Inflammatory macrophage (primary cell): ENCODE measurements at places on chromosomes 12 and 14.
A peak's percentile ranks its signal among the peaks of the same experiment; 100 is the strongest.

- DNase-seq = peak; percentile 31
Measured at GRCh38 chr12:6697584-6698351, 2.8 kb downstream of the PIANP start.

- no peak for DNase-seq
Measured at GRCh38 chr12:93622485-93622884, 50.0 kb downstream of the SOCS2 start.

DNA sequence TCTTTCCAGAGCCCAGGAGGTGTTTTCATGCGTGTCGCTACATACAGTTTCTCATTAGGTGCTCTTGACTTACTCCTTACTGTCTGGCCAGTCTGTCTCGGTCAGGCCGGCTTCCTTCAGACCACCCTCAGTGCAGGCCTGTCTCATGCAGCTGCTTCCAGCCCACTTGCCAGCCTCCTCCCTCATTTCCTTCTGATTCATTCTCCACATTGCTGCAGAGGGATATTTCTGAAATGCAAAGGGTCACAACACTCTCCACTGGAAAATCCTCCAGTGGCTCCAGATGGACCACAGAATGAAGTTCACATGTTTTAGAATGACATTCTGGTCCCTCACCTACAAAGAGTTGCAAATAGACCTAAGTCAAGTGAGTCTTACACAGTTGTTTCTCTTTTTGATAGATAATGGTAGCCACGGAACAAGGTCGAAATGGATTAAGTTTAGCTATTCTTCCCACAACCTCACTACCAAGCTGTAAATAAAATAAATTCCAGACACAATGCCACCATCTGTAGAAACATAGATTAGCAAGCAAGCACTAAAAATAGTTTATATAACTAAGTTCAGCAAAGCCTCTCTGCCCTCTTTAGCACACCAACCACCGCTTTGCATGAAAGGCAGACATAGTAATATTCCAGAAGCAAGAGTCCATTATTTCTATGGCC, 146.9 kb downstream of the ESR2 start:
- no peak for DNase-seq

DNA sequence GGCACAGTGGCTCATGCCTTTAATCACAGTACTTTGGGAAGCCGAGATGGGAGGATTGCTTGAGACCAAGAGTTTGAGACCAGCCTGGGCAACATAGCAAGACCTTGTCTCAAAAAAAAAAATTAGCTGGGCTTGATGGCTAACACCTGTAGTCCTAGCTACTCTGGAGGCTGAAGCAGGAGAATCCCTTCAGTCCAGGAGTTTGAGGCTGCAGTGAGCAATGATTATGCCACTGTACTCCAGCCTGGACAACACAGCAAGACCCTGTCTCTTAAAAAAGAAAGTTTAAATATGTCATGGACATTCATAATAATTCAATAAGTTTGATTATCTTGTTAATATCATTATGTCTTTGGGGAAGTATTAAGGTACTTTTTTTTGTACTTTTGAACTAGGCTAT, 38.9 kb downstream of the KIAA0586 start:
- no peak for DNase-seq

- no peak for DNase-seq
Measured at GRCh38 chr12:79274501-79275064, 410.0 kb downstream of the SYT1 start.

GRCh38 chr12:26636710-26637328, 196.2 kb downstream of the ITPR2 start:
- DNase-seq = no peak

- peak; percentile 64 for DNase-seq
Measured at GRCh38 chr12:93137656-93138612, 208.8 kb upstream of the EEA1 start.

- DNase-seq = no peak
Measured at GRCh38 chr12:60119327-60119726, 523.5 kb downstream of the SLC16A7 start.

- DNase-seq = no peak
Measured at GRCh38 chr14:61812347-61813095, 50.3 kb downstream of the SNAPC1 start.

DNA sequence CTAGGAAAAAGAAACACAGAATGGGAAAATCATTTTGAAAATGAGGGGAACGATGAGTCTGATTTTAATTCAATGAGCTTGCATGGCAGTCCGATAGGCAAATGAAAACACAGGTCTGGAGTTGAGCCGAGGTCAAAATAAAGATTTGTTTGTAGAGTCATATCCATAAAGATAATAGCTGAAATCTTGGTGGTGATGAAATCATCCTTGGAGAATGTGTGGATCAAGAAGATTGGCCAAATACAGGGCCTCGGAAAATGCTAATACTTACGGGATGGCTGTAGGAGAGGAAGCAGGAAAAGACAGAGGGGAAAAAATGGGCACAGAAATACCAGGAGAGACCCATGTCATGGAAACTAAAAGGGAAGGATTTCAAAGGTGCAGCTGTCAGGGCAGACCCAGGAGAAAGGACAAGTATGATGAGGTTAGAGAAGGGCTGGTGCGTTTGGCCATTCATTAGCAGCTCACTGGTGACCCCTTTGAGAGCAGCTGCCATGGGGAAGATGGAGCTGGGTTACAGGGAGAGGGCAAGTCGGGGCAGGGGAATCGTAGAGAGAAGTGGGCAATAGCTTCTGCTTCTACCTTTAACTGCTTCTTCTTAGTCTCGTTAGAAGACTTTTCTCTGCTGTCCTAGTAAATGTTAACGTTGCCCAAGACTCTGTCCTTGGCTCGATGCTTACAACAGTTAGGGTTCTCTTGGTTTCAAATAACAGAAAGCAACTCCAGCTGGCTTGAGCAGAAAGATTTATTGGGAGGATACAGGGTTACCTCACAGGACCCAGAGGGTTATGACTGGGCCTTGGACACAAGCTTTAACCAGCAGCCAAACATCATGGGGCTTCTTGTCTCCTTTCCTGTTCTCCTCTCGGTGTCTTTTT, 161.8 kb downstream of the EFCAB11 start:
- no peak for DNase-seq

DNA sequence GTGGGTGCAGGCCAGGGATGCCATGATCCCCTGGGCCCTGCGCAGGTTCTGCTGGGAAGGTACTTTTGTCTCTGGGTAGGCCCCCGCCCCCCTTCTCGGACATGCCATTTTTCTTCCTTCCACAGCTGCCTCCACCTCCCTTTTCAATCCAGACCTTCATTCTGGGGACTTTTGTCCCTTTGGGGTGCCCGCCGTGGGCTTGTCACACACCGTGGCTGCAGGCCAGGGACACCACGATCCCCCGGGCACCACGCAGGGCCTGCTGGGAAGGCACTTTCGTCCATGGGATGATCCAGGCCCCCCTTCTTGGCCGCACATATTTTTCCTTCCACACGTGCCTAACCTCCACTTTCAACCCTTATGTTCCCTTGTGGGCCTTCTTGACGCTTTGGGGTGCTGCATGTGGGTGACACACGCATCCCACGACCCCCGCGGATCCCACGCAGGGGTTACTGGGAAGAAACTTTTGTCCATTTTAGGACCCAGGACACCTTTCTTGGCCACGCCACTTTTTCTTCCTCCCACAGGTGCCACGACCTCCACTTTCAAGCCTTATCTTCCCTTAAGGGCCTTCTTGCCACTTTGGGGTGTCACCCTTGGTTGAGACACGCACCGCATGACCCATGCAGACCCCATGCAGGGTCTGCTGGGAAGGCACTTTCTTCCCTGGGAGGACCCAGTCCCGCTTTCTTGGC, 272.5 kb downstream of the ALG10 start:
- no peak for DNase-seq

DNA sequence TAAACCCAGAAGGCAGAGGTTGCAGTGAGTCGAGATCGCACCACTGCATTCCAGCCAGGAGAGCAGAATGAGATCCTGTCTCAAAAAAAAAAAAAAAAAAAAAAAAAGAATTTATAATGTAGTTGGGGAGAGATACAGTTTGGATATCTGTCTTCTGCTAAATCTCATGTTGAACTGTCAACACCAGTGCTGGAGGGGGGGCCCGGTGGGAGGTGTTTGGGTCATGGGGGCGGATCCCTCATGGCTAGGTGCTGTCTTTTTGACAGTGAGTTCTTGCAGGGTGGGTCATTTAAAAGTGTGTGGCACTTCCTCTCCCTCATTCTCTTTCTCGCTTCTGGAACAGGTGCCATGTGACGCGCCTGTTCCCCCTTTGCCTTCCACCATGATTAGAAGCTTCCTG, 32.8 kb downstream of the CLIP1 start:
- DNase-seq = no peak

DNA sequence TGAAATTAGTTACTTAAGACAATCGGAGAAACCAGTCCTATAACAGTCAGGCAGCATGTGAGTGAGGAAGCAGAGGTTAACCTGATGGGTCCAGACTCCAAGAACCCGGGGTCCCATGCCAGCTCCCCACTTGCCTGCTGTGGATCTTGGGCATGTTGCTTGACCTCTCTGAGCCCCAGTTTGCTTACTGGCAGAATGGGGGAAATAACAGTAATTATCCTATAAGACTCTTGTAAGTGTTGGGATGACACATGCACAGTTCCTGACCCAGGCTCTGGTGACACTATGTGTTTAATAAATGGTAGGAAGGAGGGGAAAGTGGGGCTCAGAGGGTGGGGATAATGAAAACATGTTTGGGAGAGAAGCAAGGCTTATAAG, 56.8 kb downstream of the RPH3A start:
- no peak for DNase-seq

- DNase-seq = no peak
Measured at GRCh38 chr12:132593521-132593920, 16.9 kb downstream of the LRCOL1 start.

GRCh38 chr12:6820166-6820565, 1.5 kb upstream of the GPR162 start:
- DNase-seq = no peak

DNA sequence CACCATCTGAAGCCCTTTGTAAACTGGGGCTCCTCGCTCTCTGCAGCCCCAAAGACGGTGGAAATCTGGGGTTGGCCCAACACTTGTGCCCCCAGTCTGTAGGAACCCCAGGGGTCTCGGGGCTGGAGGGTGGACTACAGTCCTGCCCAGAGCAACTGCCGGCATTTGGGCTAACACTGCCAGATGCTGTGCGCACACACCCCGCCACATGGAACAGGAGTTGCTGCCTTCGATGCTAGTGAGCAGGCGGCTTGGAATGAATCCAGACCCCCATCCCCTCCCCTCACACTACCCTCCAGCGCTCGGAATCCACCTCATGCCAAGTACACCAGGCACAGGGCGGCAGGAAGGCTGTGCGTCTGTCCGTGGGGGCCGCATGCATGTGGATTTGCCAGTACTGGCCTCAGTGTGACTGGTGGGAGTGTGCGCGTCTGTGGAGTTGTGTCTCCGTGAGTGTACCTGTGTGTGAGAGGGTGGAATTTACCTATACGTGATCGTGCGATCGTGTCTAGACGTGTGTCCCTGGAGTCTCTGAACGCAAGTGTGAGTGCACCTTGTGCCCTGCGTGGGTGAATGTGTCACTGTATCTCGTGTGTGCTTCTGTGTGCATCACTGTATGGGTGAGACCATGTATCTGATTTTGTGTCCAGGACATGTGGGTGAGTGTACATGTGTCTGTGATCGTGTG, 5.1 kb downstream of the LHX5 start:
- no peak for DNase-seq

DNA sequence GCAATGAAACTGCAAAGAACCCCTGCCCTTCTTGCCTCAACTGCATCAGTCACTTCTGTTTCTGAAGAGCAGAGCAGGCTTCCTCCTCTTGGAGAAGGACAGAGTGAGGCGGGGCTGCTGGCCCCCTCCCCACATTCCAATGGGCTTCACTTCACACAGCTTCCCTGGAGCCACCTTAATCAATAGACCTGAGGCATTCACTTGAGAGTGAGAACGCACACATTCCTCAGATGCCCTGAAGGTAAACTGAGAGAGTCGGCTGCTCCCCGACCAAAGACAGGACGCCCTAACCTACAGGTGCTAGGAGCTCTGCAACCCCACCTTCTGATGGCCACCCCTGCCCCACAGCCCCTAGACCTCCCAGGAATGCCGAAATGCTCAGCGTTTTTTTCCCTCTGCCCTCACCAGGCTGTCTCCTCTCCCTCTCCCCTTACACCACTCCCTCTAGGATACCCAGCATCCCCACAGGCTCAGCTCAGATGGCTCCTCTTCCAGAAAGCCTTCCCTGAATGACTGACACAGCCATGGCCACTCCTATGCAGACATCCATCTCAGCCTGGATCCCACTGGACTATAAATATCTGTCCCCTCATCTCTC, 31.1 kb downstream of the SYNE3 start:
- DNase-seq = no peak

GRCh38 chr12:121792607-121793439, 665 bp downstream of the RHOF start:
- DNase-seq = no peak

DNA sequence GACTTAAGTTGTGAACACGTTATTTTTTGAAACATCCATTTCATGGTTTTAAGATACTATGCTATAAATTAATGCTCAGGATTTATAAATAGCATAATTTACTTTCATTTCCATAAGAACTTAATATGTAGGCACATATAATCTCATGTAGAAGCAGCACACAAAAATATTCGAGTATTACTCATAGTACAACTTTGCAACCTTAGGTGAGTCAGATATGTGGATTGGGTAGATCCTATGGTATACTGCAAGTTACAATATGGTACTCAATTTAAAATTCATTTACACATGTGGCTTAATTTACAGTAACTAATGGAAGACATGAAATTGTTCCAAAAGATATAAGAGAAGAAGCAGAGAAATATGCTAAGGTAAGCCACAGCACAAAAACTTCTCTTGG, 26.0 kb downstream of the PSMA3 start:
- no peak for DNase-seq

DNA sequence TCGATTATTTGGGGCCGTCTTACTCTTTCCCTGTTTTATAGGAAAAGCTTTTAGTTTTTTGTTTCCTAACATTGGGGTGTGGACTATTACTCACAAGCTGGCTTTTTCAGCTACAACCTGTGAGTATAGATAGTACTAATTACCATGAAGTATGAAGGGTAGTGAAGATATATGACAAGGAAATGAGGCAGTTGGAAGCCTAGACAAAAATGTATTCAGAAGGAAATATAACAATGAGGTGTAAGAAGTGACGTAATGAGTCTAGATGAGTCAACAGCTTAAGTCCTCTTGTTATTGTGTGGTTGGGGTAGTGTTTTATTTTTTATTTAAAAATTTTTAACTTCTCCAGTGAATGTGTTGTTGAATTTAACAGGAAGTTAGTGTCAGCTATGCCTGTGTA, 804.5 kb downstream of the NRXN3 start:
- no peak for DNase-seq

DNA sequence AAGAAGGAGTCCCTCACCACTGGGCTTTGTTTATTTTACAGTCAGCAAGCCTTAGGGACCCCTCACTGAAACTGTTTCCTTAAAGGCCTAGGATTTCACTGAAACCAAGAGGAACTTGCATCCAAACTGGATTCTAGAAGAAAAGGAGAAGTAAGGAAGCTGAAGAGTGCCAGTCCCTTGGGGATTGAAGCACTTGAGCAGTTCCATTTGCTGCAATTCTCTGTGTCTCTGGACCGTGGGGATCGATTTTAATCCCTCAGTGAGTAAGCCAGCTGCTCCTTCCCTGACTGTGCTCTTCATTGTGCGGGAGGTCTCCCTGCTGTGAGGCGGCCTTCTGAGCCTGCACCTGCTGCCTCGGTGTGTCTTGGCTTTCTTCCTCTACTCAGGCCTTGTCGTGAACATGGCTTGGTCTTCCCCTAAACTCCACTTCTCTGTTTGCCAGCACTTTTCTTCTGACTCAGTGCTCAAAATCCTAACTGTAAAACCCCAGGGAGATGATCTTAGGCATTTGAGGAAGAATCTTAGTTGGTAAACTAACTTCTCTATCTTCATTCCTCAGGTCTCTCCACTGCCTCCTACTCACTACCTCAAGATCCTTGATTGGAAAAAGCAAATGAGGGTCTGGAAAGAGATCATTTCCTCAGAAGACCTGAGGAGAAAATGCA, 132.6 kb downstream of the SLC38A6 start:
- peak; percentile 57 for DNase-seq
